OCI-M1 (cell line): ENCODE measurements at places on chromosomes 6 and 20.

DNA sequence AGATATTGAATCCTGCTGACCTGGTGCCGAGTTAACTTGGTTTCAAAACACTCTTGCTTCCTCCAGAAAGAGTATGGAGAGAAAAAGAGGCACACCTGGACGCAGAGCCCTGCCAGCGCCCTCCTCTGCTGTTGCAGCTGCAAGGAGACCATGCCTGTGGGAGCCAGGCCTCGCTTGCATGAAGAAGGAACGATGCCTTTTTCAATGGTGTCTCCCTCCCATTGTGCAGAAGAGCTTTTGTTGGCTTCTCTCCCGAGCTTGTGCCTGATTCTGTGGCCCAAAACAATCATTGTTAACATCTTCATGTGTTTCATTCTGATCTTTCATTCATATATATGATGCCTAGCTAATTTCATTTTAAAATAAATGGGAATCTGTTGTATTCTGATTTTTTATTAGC, 98.1 kb downstream of the FAM120B start:
- DNase-seq = no peak

DNA sequence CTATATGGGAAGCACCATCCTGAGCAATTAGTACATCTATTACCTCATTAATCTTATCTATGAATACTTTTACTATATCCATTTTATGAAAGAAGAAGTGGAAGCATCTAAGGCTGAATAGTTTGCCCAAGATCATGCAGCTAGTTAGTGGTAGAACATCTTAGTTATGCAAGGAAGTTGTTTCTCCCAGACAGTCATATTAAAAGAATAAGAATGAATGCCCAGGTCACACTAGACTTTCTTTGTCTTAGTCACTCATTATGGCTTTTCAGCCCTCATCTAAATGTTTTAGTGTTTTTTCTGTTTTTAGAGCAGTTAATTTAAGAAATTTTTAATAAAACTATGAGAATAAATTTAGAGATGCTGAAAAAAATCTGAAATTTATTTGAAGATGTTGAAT, 517.5 kb downstream of the CDKAL1 start:
- no peak for DNase-seq

- no peak for DNase-seq
These were observed 2.0 kb downstream of the PI3 start for GRCh38 chr20:45176526-45177267.

GRCh38 chr20:5686384-5687105, 63.7 kb upstream of the SHLD1 start:
- no peak for DNase-seq

DNA sequence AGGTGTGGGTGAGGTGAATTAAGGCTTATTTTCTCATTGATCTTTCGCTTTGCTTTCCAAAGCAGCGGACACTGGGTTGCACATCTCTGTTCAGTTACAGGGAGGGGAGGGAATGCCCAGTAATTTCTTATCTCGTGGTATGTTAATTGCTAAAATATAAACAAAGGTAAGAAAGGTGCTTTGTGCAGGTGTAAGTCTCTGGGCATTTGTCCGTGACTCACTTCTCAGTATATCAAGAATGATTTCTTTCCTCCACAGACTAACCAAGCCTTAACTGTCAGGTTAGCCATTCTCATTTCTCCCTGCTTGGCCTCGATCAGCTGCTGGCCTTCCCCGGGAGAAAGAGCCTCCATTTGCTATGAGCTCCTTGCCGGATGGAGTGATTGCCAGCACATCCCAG, 862.1 kb downstream of the KIF16B start:
- DNase-seq = no peak

DNA sequence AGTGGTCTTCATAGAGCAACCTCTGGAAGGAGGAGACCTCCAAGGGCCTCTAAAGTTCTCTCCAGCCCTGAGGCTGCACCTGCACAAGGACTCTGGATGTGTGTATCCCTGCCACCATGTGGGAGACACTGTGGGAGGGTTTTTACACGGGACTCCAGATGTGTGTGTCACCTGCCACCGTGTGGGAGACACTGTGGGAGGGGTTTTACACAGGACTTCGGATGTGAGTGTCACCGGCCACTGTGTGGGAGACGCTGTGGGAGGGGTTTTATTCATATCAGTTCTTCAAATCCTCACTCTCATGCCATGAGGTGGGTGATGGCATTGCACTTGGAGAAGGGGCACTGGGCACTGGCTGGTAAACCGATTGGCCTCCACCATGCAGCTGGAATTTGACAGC, 90.2 kb upstream of the SSTR4 start:
- DNase-seq = no peak
